Fibroblast of skin of right biceps (primary cell): ENCODE measurements at places on chromosomes 2 and 18.

- no peak for DNase-seq
Observed at GRCh38 chr18:38402509-38402908, 836.9 kb upstream of the CELF4 start.

- no peak for DNase-seq
Observed at GRCh38 chr2:200406379-200406778, 99.9 kb downstream of the SPATS2L start.

GRCh38 chr2:121898483-121898882, 143.0 kb downstream of the TSN start:
- DNase-seq: peak; percentile 72

- no peak for DNase-seq
Observed at GRCh38 chr2:210895132-210895531, 338.7 kb downstream of the CPS1 start.

GRCh38 chr18:30491815-30492551, 550.6 kb downstream of the DSC3 start:
- no peak for DNase-seq

DNA sequence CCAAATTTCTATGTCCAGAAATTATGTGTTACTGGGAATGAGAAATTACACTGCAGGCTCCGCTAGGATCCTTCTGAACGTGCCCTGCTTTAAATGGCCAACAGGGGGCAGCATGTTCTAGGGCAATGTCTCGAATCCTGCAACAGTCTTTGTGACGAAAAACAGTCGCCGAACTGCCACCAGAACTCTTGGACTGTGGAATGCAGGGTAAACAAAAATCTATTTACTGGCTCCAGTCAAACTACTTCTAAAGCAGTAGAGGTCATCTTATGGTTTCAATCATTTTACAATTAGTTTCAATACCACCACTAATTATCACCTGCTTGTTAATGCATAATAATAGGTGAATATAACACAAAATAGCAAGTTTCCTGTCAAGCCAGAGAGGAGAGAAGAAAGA, 9.8 kb upstream of the ZNF397 start:
- peak; percentile 61 for DNase-seq

DNA sequence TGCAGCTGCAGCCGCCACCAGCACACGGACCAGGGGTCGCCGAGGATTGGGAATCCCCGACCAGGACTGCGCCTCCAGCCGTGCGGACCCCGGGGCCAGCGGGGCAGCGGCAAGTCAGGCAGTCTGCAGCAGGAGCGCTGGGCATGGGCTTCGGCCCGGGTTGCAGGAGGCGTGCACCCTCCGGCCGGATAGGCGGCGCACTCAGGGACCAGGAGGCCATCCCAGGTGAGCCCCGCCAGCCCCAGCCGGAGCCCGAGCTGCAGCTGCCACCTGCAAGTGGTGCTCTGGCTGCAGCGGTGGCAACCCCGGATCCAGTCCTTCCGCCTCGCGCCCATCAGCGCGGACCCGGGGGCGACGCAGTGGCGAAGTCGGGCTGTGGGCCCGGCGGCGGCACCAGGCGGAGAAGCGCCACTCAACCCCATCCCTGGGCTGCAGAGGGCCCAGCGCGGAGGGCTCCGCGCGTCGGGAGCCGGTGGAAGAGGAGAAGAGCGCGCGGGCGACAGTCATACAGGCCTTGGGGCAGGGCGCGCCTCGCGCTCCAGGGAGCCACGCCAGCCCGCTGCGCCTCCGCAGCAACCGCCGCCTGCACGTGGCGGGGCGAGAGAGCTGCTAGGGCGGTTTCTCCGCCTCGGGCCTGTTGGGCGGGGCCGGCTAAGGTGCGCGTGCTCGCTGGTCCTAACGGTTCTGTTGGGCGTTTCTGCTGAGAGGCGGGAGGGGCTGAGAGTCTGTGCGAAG, 73.8 kb downstream of the RPIA start:
- DNase-seq: peak; percentile 37

DNA sequence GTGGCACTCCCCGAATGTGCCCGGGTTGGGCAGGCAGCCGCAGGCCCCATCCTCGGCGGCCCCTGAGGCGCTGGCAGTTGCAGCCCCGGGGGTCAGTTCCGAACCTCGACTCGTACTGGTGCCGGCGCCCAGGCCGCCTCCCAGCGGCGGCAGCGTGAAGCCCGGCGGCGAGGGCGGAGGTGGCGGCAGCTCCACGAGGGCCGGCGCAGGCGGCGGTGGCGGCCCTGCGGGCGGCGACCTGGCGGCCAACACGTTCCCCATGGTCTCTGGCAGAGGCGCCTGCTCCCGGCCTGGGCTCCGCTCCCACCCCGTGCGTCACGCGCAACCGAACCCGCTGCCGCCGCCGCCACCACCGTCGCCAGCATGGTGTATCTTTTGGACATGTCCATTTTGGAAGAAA, 196.3 kb downstream of the CCDC74A start:
- DNase-seq: no peak

- DNase-seq: peak; percentile 45
Observed at GRCh38 chr2:149160701-149161217, 122.3 kb downstream of the LYPD6B start.

- no peak for DNase-seq
Observed at GRCh38 chr2:24711865-24712264, 81.3 kb downstream of the PTRHD1 start.

DNA sequence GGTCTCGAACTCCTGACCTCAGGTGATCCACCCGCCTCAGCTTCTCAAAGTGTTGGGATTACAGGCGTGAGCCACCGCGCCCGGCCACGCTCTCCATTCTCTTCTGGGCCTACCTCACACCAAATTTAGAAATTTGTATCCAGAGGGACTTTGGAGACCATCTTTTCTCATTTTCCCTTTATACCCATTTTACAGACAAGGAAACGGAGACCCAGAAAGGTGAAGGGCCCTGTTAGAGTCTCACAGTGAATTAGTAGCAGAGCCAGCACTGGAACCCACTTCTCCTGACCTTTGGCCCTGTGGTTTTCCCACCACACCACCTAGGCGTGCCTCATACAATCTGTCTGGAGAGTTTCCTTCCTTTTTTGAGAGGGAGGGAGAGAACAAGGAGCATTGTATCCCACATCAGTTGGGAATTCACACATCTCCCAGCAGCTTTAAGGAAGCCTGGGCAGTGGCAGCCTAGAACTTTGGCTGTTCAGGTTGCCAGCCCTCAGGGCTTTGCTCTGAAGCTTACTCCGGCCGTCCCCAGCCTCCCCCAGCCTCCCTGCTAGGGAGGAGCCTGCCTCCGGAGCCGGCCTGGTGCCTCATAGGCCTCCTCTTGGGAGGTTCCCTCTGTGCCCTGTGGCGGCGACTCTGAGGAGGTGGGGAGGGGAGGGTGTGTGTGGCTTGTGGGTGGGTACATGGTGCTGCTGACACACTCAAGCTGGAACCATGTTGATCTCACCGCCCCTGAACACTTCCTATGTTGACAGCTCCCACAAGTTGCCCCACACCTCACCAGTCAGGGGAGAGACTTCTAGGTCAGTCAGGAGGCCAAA, 13.8 kb downstream of the FOSL2 start:
- DNase-seq: no peak

DNA sequence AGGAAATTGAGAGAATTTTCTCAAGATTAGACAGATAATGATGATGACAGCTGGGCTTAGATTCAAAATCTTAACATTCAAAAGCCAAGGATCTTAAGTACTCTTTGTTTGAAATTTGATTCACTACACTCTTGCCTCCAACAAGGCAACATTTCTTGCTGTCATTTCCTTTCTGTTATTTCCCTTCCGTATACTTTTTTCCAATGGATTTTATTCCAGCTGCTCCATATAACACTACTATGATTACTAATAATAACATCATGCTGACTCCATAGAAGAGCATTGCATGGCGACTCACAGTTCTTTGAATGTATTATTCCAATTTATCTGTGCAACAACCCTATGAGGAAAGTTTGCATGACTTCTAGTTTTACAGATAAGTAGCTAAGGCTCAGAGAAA, 33.9 kb upstream of the CCDC102B start:
- DNase-seq: peak; percentile 56

DNA sequence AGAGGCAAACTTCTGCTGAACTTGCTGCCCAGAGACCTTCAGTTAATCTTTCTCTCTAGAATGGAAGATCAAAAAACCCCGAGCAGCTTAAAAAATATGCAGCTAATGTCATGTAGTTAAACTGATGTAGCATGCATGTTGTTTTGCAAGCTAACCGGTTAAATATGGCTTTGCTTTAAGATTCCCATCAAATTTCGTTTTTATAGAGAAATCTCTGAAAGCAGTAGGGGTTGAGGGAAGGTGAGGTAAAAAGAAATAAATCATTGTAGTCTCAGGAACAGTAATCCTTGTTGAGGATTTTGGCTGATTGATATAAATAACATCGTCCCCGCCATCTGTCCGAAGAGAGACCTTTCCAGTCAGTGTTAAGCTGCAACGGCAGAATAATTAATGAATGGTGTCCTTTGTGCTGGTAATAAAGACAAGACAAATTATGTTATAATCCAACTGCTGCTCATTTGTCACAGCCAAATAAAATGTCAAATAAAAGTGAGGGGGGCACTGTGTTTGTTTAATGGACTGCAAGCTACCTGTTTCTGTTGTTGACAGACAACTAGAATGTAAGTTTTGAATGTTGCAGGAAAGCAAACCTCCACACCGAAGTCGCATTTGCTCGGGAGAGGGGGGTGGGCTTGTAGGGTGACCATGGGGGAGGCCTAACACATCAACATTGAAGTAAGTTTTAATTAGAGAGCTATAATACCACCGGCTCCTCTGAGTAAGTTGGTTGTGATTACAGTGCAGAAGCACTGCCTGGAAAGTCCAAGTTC, 555.5 kb downstream of the ARHGAP15 start:
- DNase-seq: no peak

GRCh38 chr2:146363731-146364130, 1481.1 kb upstream of the ACVR2A start:
- DNase-seq: peak; percentile 59

- DNase-seq: no peak
Observed at GRCh38 chr18:63409301-63409700, 13.0 kb downstream of the VPS4B start.

- no peak for DNase-seq
Observed at GRCh38 chr18:37502036-37502435, 63.6 kb downstream of the CELF4 start.

DNA sequence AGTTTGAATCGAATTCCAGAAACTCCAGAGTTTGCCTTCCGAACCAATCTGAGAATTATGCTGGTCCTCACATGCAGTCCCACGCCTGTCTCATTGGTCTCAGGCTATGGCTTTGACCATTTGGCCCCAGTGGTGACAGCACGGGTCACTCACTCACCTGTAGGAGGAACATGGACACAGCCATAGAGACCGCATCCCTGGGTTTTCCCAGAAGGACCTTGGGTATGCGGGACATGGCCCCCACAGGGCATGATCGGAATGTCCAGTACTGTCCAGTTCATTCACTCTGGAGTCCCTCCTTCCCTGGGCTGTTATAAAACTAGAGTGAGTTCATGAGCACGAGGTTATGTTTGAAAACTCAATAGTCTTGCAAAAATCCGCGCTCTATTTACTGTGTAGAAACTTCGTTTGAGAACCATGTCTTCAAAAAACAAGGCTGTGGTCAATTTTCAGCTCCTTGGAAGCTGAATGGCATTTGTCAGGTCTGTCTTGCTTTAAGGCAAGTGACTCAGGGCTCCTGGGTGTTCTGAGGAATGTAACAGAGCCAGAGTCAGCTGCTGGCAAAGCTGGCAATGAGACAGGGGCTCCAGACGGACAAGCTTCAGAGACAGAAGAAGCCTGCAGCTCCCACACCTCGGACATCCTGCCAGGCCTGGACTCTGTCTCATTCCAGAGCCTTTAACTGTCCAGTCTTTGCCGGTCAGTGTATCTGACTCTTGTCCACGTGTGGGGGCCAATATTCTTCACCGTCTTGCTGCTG, 86.7 kb upstream of the TMEM18 start:
- DNase-seq: peak; percentile 16
